ENCODE measurements at places on chromosomes 2 and 18.

DNA sequence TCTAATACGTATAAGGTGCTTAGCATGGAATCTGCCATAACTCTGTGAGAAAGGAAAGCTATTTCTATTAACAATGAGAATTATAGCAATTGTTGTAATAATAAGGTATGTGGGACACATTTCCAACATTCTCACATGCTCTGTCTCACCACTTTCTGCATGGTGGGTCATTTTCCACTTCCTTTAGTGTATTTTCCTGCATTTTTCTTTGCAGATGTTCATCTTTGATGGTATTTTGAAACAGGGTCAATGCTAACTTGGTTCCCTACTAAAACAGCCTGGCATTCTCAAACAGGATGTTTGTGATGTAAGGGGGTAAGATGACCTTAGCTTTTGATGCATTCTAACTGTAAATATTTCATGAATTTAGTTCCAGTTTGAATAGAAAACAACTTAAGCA is 54.7 kb downstream of the MYO1B start:
- H3K4me3 ChIP-seq = no peak overlapping the region
- DNase-seq = no peak
- H3K27ac ChIP-seq = no peak overlapping the region
- H3K36me3 ChIP-seq = no peaks in the 10 kb centered on the region
- no peaks in the 10 kb centered on the region for H3K27me3 ChIP-seq

DNA sequence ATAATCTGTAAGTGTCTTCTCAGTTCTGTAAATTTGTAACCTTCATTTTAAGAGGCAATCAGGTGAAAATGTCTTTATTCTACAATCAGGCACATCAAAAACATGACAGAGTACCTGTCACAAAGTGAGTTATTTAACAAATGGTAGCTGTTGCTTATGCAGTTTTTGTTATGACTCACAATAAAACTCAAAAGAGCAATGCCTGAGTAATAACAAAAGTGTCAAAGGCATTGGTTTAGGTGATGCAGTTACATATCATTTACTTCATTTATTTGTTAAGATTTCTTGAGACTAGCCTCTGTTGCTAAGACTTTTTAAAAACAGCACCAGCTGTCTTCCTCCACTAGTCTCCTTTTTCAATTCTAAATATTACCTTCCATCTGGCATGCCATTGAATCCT is 177.8 kb downstream of the KIAA1328 start:
- H3K36me3 ChIP-seq = no peaks in the 10 kb centered on the region
- H3K4me3 ChIP-seq = no peak overlapping the region
- no peak overlapping the region for H3K27ac ChIP-seq
- H3K4me1 ChIP-seq = no peaks in the 10 kb centered on the region
- no peaks in the 10 kb centered on the region for H3K27me3 ChIP-seq

GRCh38 chr2:1817256-1818051 is 73.1 kb upstream of the PXDN start:
- DNase-seq = peak; percentile 80
- H3K4me1 ChIP-seq = peaks cover 11% of the 10 kb centered on the region
- no peak overlapping the region for H3K4me3 ChIP-seq
- H3K36me3 ChIP-seq = no peaks in the 10 kb centered on the region
- no peaks in the 10 kb centered on the region for H3K27me3 ChIP-seq

DNA sequence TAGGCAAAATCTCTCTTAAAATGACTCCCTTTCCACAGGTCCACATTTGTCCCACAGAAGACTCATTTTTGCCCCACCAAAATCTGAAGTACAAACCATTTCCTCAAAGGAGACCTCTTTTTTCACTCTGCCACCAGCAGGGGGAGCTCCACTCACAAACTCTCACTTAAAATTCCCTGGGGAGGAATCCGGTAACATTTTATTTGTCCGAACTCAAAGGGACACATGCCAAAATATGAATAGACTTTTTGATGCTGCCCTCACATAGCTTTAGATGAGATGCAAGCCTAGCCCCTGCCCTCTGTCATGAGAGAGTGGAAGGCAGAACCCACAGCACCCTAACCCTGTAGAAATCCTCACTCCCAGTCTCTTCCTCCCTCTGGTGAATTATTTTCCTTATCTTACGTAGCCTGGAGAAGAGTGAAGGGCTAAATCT is 57.1 kb downstream of the RMDN2 start:
- DNase-seq = peak; percentile 69
- no peaks in the 10 kb centered on the region for H3K4me1 ChIP-seq
- no peaks in the 10 kb centered on the region for H3K36me3 ChIP-seq
- H3K27me3 ChIP-seq = no peaks in the 10 kb centered on the region
- H3K27ac ChIP-seq = no peak overlapping the region

DNA sequence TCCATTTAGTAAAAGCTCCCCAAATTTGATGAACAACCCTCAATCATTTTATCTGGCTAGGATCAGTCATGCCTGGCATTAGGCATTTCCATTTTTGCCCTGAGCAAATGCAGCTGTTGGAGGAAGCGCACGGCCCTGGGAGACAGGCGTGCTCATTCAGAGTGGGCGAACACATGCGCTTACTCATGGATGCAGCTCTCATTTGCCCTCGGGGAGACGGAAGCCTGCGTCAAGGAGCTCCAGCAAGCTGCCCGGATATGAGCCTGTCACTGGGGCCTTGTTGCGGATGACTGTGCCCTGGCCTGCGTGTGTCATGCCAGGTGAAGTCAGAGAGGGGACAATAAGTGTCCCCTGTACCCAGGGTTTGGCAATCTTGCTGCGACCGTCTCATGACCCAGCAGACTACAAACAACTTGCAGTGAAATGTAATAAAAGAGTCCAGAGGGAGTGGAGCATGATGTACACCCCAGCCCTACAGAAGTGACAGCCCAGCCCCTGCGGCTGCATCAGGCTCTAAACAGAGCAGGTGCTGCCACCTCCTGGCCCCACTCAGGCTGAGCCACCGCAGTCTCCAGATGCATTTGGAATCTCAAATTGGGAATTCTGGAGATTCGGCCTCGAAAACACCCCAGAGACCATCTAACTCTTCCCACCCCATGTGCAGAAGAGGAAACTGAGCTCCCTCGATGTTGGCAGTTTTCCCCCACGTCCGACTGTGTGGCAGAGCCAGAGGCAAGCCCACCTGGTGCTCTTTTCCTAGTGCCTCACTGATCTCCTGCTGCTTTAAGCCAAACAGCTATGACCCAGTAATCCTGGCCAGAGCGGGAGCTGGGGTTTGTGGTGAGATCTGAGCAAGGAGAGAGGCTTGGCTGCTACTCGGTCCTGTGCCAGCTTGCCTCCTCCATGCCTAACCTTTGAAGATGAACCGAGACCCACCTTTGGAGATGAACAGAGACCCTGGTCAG is 105.0 kb upstream of the ALK start:
- DNase-seq = no peak
- no peaks in the 10 kb centered on the region for H3K27me3 ChIP-seq
- H3K36me3 ChIP-seq = no peaks in the 10 kb centered on the region
- no peak overlapping the region for H3K27ac ChIP-seq
- no peaks in the 10 kb centered on the region for H3K4me1 ChIP-seq

GRCh38 chr2:171180229-171180930 is 19.7 kb upstream of the TLK1 start:
- H3K4me3 ChIP-seq = no peak overlapping the region
- no peaks in the 10 kb centered on the region for H3K27me3 ChIP-seq
- no peak for DNase-seq
- no peaks in the 10 kb centered on the region for H3K4me1 ChIP-seq
- no peaks in the 10 kb centered on the region for H3K36me3 ChIP-seq
- no peak overlapping the region for H3K27ac ChIP-seq

- no peaks in the 10 kb centered on the region for H3K27me3 ChIP-seq
- no peak for DNase-seq
- H3K36me3 ChIP-seq = no peaks in the 10 kb centered on the region
- H3K4me1 ChIP-seq = no peaks in the 10 kb centered on the region
- H3K4me3 ChIP-seq = peak overlapping the region; percentile 94
- H3K27ac ChIP-seq = peak overlapping the region; percentile 100
Observed at GRCh38 chr2:156340377-156340776, 7.9 kb upstream of the NR4A2 start.

GRCh38 chr18:49142216-49142615 is 191.5 kb upstream of the SMAD7 start:
- no peaks in the 10 kb centered on the region for H3K4me1 ChIP-seq
- no peak overlapping the region for H3K27ac ChIP-seq
- no peak overlapping the region for H3K4me3 ChIP-seq
- no peak for DNase-seq

GRCh38 chr2:236081171-236081570 is 87.0 kb downstream of the GBX2 start:
- H3K36me3 ChIP-seq = peaks cover 13% of the 10 kb centered on the region
- no peak overlapping the region for H3K27ac ChIP-seq
- no peak overlapping the region for H3K4me3 ChIP-seq
- H3K27me3 ChIP-seq = no peaks in the 10 kb centered on the region
- no peaks in the 10 kb centered on the region for H3K4me1 ChIP-seq

GRCh38 chr2:165618806-165619205 is 149.3 kb downstream of the CSRNP3 start:
- H3K4me3 ChIP-seq = no peak overlapping the region
- H3K4me1 ChIP-seq = no peaks in the 10 kb centered on the region
- H3K27me3 ChIP-seq = no peaks in the 10 kb centered on the region
- no peaks in the 10 kb centered on the region for H3K36me3 ChIP-seq

DNA sequence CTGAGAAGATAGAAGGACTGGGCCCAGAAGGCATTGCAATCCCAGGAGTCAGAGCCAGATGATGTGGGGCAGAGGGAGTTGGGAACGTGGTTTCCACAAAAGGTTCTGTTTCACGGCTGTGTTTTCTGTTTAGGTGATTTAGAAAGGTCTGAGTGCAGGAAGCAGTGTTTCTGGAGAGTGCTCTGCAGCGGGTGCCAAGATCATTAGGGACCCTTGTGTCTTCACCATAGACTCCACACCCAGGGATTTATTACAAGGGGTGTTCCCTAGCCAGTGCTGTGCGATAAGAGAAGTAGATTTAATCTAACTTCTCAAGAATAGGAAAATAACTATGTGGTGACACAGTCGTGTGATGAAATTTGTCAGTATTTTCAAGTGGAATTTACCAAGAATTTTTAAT is 221.1 kb upstream of the TPO start:
- H3K27me3 ChIP-seq = no peaks in the 10 kb centered on the region
- no peaks in the 10 kb centered on the region for H3K4me1 ChIP-seq
- no peak overlapping the region for H3K27ac ChIP-seq
- DNase-seq = no peak
- H3K36me3 ChIP-seq = no peaks in the 10 kb centered on the region

GRCh38 chr18:63130176-63130575 is 189.4 kb downstream of the BCL2 start:
- no peaks in the 10 kb centered on the region for H3K4me1 ChIP-seq
- DNase-seq = no peak
- H3K36me3 ChIP-seq = peaks cover 11% of the 10 kb centered on the region
- no peak overlapping the region for H3K4me3 ChIP-seq
- no peak overlapping the region for H3K27ac ChIP-seq

- no peaks in the 10 kb centered on the region for H3K36me3 ChIP-seq
- no peak overlapping the region for H3K27ac ChIP-seq
- no peaks in the 10 kb centered on the region for H3K27me3 ChIP-seq
- no peak overlapping the region for H3K4me3 ChIP-seq
Observed at GRCh38 chr18:74898965-74899364, 301.3 kb downstream of the ZNF407 start.

GRCh38 chr18:44626807-44627206 is 53.9 kb upstream of the SETBP1 start:
- no peak overlapping the region for H3K27ac ChIP-seq
- DNase-seq = no peak
- H3K27me3 ChIP-seq = no peaks in the 10 kb centered on the region
- no peaks in the 10 kb centered on the region for H3K4me1 ChIP-seq
- no peak overlapping the region for H3K4me3 ChIP-seq

DNA sequence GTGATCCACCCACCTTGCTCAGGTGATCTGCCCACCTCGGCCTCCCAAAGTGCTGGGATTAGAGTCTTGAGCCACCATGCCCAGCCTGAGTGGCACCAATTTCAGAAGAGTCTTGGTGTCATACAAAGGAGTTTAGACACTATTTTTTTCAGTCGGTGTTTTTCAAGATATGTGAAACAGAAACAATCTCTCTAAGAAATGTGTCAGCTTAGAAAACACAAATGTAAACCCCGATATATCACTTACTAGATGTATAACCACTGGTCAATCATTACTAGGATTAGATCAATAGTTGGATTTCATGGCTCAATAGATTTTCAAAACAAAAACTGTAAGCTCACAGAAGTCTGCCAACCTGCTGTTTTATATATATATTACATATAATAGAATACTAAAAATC is 67.2 kb upstream of the FRZB start:
- H3K27ac ChIP-seq = no peak overlapping the region
- peaks cover 3% of the 10 kb centered on the region for H3K4me1 ChIP-seq
- H3K4me3 ChIP-seq = no peak overlapping the region
- H3K36me3 ChIP-seq = no peaks in the 10 kb centered on the region
- DNase-seq = no peak
- no peaks in the 10 kb centered on the region for H3K27me3 ChIP-seq

GRCh38 chr2:23385351-23385747 is 370 bp downstream of the KLHL29 start:
- no peaks in the 10 kb centered on the region for H3K27me3 ChIP-seq
- DNase-seq = no peak
- H3K4me3 ChIP-seq = peak overlapping the region; percentile 68
- H3K27ac ChIP-seq = peak overlapping the region; percentile 80
- no peaks in the 10 kb centered on the region for H3K36me3 ChIP-seq
- peaks cover 21% of the 10 kb centered on the region for H3K4me1 ChIP-seq

- H3K4me1 ChIP-seq = no peaks in the 10 kb centered on the region
- DNase-seq = no peak
- no peaks in the 10 kb centered on the region for H3K27me3 ChIP-seq
- H3K4me3 ChIP-seq = no peak overlapping the region
- no peaks in the 10 kb centered on the region for H3K36me3 ChIP-seq
Observed at GRCh38 chr2:75765798-75766197, 55.1 kb upstream of the GCFC2 start.

GRCh38 chr2:129331638-129332037 is 647.8 kb upstream of the RAB6C start:
- no peak overlapping the region for H3K4me3 ChIP-seq
- H3K27me3 ChIP-seq = no peaks in the 10 kb centered on the region
- H3K4me1 ChIP-seq = no peaks in the 10 kb centered on the region
- H3K27ac ChIP-seq = no peak overlapping the region
- no peaks in the 10 kb centered on the region for H3K36me3 ChIP-seq

GRCh38 chr18:79644006-79644665 is 35.5 kb upstream of the CTDP1 start:
- no peaks in the 10 kb centered on the region for H3K27me3 ChIP-seq
- H3K27ac ChIP-seq = no peak overlapping the region
- H3K4me3 ChIP-seq = no peak overlapping the region
- no peaks in the 10 kb centered on the region for H3K36me3 ChIP-seq
- DNase-seq = no peak

DNA sequence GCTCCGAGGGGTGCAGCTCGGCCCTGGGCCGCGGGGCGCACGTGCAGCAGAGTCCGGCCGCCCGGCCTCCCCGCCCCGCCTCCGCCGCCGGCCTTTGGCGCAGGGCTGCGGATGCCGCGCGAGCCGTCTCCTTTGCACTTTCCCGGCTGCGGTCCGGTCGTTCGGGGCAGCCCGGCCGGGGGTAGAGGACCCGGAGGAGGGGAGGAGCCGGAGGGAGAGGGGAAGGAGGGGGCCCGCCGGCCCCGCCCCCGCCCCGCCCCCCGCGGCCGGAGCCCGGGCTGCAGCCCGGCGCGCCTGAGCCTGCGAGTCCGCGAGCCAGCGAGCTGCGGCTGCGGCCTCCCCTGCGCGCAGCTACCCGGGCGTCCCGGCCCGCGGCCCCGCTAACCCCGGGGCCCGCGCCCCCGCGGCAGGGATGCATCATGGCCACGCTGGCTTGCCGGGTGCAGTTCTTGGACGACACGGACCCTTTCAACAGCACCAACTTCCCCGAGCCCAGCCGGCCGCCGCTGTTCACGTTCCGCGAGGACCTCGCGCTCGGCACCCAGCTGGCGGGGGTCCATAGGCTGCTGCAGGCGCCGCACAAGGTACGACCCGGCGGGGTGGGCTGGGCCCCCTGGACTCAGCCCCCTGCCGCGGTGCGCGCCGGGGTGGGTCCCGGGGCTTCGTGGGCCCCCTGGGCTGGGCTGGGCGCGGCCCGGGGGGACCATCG is at the start of gene FHOD3:
FHOD3 (plus strand) TSS at position 297 of the 709 bp plus-strand sequence; CDS start at position 420, 123 bp downstream.
- H3K36me3 ChIP-seq = no peaks in the 10 kb centered on the region
- peaks cover 13% of the 10 kb centered on the region for H3K4me1 ChIP-seq
- DNase-seq = peak; percentile 16
- H3K27me3 ChIP-seq = no peaks in the 10 kb centered on the region

Data from tibial nerve (tissue), 4 donors.